Cardiac muscle cell (in vitro differentiated cells and primary cell): ENCODE measurements at places on chromosomes 1 and 21. TPM values are rescaled to one million over a fixed set of nuclear protein-coding genes. Genes with fewer than 3 reads are reported as not detected.

The PIGR gene
- total RNA-seq: not detected in 2 replicates

The CD48 gene
- not detected in 2 replicates for total RNA-seq

The LAMC2 gene
- total RNA-seq: 0.32 and 0.42 TPM in 2 replicates

The KCNK2 gene
- total RNA-seq: not detected in 2 replicates

DNA sequence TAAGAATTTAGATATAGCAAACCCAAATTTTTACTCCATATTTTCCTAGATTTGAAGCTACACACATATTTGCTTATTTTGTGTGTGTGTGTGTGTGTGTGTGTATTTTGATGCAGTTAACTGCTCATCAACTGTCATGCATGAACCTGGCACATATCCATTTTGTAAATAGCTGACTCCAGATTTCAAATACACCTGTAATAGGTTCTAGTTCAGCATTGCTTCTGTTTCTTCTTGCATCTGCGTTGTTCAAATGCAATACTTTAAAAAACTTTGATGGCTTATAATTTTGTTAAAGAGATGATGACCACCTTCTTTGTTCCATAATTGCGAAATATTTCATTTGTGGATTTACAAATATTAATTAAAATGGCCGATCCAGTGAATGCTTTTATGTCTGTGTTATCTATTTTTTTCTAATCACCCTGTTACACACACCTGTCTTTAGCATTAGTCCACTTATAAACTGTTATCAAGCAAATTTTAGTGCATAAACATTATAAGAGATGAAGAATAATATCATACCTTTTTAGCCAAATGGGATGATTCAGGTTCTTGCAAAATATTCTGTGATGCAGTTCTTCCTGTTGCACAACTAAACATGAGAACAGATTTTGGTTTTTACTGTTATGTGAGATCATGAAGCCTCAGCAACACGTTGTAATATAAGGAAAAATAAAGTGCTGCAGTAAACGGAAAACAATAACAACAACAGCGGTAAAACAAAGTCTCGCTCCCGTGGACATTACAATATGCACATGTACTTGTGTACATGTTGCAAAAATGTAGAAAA lies 12.7 kb upstream of the S100A11 start:
- DNase-seq: no peak

- no peak for DNase-seq
These were observed 4.9 kb downstream of the CDA start for GRCh38 chr1:20593756-20594155.

GRCh38 chr1:53125623-53126360 lies 16.6 kb downstream of the SLC1A7 start:
- DNase-seq: no peak

GRCh38 chr1:232610192-232610901 lies 19.6 kb downstream of the SIPA1L2 start:
- peak; percentile 45 for DNase-seq

DNA sequence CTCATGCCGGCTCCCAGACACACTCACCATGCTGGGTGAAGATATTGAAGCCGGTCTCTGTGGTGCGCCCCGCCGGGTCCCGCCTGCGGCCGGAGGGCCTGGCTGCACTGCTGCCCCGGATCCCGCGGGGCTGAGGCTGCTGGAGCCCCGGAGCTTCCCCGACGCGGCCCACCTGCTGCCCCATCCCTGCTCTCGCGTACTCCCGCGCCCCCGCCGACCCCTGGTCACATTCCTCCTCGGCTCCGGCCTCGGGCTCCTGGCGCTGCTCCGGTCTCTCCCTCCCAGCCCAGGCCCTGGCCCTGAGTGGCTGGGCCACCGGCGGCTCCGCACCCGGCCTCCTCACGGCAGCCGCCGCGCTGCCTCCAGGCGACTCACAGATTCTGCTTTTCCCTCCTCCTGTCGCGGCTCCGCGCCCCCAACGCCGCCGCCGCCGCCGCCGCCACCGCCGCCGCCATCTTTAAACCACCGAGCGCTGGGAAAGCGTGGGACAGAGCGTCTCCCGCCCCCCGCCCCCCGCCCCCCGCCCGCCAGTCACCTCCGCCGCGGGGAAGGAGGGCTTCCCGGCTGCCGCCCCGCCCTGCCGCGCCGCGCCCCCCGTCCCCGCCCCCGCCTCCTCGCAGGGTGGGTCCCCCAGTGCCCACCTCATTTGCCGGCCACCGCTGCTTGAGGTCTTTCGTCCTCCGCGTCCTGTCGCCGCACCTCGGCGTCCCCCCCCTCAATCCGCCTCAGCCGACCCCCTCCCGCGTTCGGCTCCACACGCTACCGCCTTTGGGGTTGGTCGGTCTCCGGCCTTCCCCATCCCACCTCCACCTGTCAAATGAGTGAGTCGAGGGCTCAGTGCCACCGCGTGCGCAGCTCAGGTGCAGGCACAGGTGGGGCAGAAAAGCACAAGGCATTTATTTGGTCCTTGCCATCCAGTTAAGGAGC lies at the start of gene ABL2:
Gene ABL2, minus strand, starts transcription at position 464 of the 927 bp plus-strand sequence. Its CDS starts 280 bp downstream, at position 184.
- peak; percentile 81 for DNase-seq

- peak; percentile 15 for DNase-seq
These were observed 17.6 kb upstream of the DHCR24 start for GRCh38 chr1:54904476-54905048.

GRCh38 chr1:3273447-3273846 lies 181.0 kb upstream of the ARHGEF16 start:
- no peak for DNase-seq

- DNase-seq: no peak
These were observed 32.6 kb upstream of the TLR5 start for GRCh38 chr1:223175633-223176032.

- no peak for DNase-seq
These were observed 25.8 kb downstream of the SLC5A9 start for GRCh38 chr1:48248356-48248755.

DNA sequence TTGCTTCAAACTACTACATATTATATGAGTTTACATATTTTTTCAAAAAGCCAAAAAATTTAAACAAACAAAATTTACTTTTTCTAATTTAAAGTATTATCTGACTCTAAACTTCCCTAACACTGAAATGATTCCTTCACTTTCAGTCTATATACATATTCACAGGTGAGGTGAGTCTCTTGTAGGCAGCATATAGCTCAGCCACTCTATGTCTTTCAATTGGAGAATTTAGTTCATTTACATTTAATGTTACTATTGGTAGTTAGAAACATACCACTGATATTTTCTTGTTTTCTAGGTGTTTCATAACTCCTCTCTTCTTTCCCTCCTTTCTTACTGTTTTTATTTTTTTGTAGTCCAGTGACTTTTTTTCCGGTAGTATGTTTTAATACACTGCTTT lies 387.1 kb downstream of the MRPL39 start:
- no peak for DNase-seq

DNA sequence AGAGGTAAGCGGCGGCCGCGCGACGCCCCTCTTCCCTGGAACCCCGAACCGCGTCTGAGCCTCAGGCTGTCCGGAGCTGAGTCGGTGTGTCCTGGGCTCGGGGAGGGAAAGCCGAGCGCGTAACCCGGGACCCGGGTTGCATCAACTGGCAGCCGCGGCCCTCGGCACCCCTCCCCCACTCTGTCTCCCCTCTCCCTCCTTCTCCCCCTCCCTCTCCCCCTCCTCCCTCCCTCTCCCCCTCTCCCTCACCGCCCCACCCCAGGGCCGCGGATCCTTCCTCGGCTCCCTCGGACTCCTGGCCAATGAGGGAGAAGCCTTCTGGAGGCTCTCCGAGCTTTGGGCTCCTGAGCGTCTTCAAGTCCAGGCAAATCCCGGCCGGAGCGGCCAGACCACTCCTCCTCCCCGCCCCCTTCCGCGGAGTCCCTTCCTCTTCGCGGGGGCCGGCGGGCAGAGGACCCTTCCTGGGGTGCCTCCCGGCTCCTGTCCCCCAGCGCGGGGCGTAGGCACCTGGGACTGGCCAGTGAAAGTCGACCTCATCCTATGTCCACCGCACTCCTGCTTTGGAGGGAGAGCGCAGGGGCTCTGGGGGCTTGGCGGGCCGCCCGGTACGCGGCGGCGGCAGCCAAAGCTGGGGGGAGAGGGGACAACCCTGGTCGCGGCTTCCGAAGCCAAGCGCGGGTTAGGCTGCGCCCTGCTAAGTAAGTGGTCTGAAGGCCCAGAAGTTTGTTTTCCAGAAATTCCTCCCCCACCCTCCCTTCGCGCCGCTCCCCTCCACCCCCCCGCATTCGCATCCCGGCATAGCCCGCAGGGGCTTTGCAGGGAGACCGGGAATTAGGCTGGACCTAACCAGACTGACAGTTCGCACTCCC lies 850 bp downstream of the SESN2 start:
- peak; percentile 96 for DNase-seq
